ENCODE measurements at places on chromosomes 2 and 18.

GRCh38 chr2:240871071-240871958, 2.7 kb downstream of the AGXT start:
- no peak for DNase-seq

GRCh38 chr2:120314690-120315366, 31.1 kb upstream of the INHBB start:
- no peak for DNase-seq

DNA sequence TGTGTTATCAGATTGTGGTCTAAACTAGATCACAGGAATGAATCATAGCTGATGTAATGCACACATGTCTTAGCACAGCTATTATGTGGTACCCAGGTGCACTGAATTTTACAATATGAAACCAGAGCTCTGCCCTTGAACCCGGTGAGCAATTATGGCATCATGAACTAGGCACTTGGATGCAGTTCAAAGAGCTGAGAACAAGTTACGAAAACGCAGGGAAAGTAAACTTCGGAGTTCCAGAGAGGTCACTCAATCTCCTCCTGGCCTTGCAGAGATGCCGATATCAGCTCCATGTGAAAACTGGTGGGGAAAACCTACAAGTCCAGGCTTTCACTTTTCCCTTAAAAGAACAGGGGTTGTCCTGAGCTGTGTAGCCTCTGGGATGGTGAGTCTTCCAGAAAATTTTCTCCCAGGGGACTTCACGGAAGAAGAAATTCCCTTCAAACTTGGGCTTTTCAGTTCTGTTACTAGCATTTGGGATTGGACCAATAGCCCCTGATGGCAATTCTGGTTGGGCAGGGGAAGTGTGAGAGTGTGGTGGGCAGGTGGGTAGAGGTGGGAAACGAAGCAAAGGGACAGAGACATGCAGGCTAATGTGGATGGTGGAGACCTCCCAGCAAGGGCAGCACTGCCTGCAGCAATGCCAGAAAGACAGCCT, 71.1 kb upstream of the SH3BP4 start:
- DNase-seq, result no peak

GRCh38 chr2:225400546-225401400, 1.3 kb downstream of the NYAP2 start:
- no peak for DNase-seq

GRCh38 chr2:95234286-95234785, 27.0 kb downstream of the ZNF892 start:
- no peak for DNase-seq

DNA sequence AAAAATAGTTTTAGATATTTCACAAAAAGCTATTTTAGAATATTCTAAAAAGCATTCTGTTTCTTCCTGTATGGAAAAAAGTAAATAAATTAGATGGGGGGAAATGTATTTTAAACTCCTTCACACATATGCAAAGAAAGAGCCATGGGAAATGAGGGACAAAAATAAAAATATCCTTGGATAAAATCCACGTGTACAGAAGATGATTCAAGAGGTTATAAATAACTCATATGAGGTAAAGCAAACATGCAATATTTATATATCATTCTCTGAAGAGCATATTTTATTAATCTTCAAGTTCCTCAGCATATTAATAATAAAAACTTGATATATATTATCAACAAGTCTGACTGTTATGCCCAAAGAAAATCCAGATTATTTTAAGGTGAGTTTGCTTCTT, 8.8 kb upstream of the GFPT1 start:
- DNase-seq, result no peak

- DNase-seq, result no peak
Measured at GRCh38 chr2:241855245-241855887, 3.3 kb downstream of the PDCD1 start.

DNA sequence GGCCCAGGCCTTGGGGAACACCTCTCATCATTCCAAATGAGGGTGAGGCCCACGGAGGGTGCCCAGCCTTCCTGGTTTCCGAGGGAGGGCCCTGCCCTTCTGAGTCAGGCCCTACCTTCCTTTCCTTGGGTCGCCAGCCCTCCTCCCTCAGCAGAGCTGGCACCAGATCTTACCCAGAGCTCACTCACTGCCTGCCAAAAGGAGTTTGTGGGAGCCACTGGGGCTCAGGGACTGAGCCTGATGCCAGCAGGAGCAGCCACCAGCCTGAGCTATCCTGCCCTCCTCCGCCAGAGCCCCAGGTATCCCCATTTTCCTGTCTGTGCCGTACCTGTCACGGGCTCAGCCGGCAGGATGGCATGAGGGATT, 64.1 kb downstream of the NRP2 start:
- no peak for DNase-seq

DNA sequence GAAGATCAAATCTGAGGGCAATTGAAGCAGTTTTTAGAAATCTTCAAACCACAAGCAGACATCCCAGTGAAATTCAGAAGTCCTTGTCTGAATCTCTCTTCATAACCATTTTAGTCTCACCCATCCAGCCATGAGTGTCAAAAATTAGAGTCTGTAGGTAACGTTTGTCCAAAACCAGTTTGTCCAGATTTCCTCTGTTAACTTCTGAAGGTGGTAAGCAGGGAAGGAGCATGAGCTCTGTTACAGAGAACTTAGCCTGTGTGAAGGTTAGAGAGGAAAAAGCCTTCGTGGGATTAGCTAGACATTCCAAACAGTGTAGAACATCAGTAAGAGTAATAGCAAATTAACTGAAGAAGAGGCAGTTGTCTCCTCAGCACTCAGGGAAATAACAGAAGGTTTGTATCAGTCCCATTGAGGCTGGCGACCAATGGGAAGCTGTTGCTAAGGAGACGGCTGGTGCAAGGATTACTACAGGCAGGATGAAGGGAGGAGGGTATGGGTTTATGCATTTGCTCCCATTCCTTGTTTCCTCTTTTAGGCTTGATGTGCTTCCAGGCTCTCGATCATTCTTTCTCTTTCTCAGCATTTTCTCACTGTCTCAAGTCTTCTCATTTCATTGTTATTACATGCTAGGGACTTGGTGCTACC, 8.7 kb upstream of the GPR155 start:
- no peak for DNase-seq

DNA sequence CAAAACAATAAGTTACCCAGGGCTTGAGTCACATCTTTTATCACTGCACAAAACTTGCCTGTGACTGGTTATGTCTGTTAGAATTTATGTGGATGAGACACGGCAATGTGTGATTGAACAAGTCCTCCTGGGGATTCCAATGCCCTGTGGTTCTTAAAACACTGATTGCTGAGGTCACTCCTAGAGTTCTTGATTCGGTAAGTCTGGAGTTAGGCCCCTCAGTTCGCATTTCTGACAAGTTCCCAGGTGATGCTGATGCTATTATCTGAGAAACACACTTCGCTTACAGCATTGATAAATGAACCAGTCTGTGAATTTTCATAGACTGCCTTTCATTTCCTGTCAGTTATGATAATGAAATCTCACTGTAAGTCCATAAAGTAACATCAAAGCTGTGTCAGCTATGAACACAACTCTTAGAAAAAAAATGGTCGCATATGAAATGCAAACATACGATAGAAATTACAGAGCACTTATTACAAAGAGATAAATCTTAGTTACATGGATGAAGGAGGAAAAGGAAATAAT, 214.0 kb downstream of the DLGAP1 start:
- DNase-seq, result no peak

GRCh38 chr2:222794585-222795449, 66.0 kb upstream of the ACSL3 start:
- no peak for DNase-seq

- DNase-seq, result no peak
Measured at GRCh38 chr2:134462791-134463698, 209.2 kb downstream of the MGAT5 start.

DNA sequence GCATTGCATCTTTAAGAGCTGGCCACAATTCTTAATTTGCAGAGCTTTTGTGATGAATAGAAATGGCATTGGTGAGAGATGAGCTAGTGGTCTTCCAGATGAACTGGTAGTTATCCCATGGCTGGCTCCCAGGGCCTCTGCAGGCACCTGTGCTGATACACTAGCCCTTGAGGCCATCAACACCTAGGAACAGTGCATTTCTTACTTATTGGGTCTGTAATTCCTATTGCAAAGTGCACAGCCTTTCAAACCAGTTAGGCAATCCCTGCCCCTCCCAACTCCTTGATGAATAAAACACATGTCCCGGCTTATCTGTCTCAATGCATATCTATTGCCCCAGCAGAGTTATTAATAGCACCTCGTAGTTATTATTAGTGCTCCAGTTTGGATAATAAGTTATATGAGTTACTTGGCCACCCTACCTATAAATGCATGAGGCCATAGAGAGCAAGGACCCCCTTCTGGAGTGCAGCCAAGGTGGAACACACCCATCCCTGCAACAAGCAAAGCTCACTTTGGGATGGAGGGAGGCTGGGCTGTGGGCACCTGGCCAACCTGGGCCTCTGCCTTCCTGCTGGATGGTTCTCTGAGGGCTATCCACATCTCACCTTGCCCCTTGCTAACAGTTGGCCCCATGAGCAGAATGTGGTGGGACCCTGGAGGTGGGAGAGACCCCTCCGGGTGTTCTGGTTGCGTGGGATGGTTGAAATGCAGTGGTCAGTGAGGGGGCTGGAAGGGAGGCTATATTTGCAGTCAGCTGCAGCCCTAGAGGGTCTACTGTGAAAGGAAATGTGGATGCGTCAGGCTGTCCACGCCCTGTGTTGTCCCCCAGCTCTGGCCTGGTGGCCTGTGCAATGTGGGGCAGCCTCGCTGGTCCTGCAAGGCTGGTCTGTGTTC, 455.9 kb upstream of the HS6ST1 start:
- DNase-seq, result no peak

GRCh38 chr2:33873076-33873605, 274.0 kb upstream of the FAM98A start:
- no peak for DNase-seq

- DNase-seq, result no peak
Measured at GRCh38 chr2:88471083-88471942, 18.8 kb upstream of the FOXI3 start.

- DNase-seq, result no peak
Measured at GRCh38 chr2:189086710-189087109, 92.9 kb downstream of the COL5A2 start.

DNA sequence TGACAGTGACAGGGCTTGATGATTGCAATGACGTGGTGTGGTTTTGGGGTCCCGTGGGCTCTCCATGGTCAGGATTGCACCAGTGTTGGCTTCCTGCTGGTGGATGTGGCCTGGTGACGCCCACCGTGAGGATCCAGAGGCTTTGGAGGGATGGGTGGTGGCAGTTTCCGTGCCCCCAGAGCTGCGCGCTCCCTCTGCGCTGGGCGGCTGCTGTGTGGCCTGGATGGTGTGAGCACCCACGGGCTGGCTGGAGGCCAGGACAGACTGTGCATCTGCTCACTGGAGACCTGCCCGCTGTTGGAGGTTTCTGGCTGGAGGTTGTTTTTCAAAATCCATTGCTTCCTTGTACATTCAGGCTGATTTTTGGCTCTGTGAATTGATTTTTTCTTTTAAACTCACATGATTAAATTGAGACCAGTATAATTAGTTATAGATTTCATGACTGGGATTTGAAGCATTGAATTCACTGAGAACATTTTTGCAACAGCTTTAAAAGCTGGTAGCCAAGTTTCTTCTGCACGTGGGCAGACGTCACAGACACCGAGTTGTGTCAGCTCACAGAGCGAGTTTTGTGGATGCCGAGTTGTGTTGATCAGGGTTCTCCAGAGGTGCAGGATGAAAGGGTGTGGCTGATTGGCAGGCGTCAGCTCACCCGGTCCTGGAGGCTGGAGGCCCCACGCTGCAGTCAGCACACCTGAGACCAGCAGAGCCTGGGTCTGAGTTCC, 72.7 kb downstream of the KCNG2 start:
- no peak for DNase-seq

GRCh38 chr18:49527631-49528327, 34.1 kb upstream of the LIPG start:
- DNase-seq, result no peak

GRCh38 chr2:64643838-64644457, 9.8 kb downstream of the SERTAD2 start:
- DNase-seq, result no peak

GRCh38 chr2:68203587-68203986, 45.9 kb downstream of the PNO1 start:
- no peak for DNase-seq

GRCh38 chr2:226130192-226130591, 669.4 kb downstream of the IRS1 start:
- DNase-seq, result no peak

- DNase-seq, result no peak
Measured at GRCh38 chr18:55121397-55122170, 162.3 kb upstream of the CCDC68 start.

- no peak for DNase-seq
Measured at GRCh38 chr18:73961804-73962203, 185.8 kb downstream of the FBXO15 start.

DNA sequence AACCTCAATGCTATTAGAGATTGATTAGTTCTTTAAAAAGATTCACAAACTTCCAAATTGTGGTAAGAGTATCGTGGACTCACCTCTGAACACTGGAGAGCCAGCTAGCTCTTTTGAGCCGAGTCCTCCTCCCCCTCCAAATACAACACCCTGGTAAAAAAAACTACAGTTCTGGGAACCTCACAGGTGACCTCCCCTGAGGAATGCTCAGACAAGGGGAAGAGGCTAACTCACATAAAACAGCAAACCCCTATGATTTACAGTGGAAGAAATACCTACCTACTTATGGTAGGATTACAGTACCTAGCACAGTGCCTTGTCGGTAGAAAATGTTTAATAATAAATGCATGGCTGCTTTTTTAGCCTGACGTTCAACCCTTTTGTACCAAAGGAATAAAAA, 8.4 kb downstream of the ZNF24 start:
- DNase-seq, result no peak

DNA sequence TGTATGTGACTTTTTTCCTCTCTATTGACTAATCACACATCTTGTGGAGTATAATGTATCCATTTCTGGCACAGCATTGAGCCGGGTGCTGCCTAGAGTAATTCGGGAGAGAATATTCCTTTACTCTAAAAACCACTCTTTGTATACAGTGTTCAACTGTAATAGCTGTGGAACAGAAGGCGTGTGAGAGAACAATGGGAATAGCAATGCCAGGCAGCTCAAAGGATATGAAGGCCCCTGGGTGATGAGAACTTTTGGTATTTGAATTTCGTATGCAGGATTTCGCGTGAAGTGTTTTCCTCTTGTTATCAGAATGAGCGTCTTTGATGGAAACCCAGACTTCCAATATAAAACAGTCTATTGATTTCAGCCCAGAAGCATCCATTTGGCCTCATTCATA, 84.6 kb upstream of the MAP3K20 start:
- no peak for DNase-seq
